ENCODE measurements at places on chromosomes 12 and 14. TPM values are rescaled to one million over a fixed set of nuclear protein-coding genes. Genes with fewer than 3 reads are reported as not detected.

The CLEC7A gene
- 2.4 TPM for total RNA-seq

The MAP3K9 gene
- total RNA-seq, result 0.27 TPM

The RAD51B gene
- 22.4 TPM for total RNA-seq

The ACSS3 gene
- total RNA-seq, result 0.54 TPM

The RNASE3 gene
- 3.0 TPM for total RNA-seq

The KRT1 gene
- 1.1 TPM for total RNA-seq

The BIN2 gene
- 36.1 TPM for total RNA-seq

The HIF1A gene
- 75.1 TPM for total RNA-seq

The KRT8 gene
- total RNA-seq, result 7.3 TPM

The FGF6 gene
- not detected for total RNA-seq

The ABCD4 gene
- total RNA-seq, result 90.5 TPM

The FRMD6 gene
- total RNA-seq, result 16.2 TPM

The TMEM233 gene
- total RNA-seq, result not detected

The CCDC85C gene
- 0.81 TPM for total RNA-seq

The GZMB gene
- under 0.01 TPM for total RNA-seq

The KRT82 gene
- total RNA-seq, result not detected

The RPS29 gene
- 17,945 TPM for total RNA-seq

The CISTR gene
- total RNA-seq, result not detected

The TRHDE gene
- total RNA-seq, result under 0.01 TPM

The CLEC1A gene
- total RNA-seq, result under 0.01 TPM

The GTF2H3 gene
- 21.0 TPM for total RNA-seq

The REC8 gene
- total RNA-seq, result 47.1 TPM

The HPD gene
- not detected for total RNA-seq
